Peyer's patch (tissue), 4 donors: ENCODE measurements at places on chromosomes 2 and 18. TPM values are rescaled to one million over a fixed set of nuclear protein-coding genes. Genes with fewer than 3 reads are reported as not detected.

GRCh38 chr18:70386582-70386981 lies 97.7 kb downstream of the SOCS6 start:
- DNase-seq, result no peak

DNA sequence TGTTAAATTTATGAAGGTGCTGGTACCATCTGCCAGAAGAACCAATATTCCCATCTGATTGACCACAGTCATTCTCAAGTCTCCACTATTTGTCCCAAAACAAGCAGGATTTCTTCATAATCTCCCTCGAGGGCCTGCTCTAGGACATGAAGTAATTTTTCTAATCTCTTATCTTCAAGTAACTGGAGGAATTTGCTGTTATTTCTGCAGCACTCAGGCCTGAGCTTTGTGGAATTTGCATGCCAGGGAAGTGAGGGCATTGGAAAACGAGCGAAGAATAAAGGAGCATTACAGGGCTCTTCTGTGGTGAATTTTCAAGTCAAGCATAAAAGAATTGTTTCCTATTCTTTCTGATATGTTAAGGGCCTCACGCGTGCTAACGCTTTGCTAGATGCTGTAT lies 161.2 kb upstream of the EPAS1 start:
- no peak for DNase-seq

GRCh38 chr2:149383340-149383739 lies 53.0 kb downstream of the LYPD6 start:
- no peak for DNase-seq

Gene GALNT5
- 7.8 TPM for total RNA-seq

GRCh38 chr18:54521846-54522245 lies 69.2 kb upstream of the DYNAP start:
- DNase-seq, result no peak

Gene ACVR1
- total RNA-seq, result 15.5 TPM

Gene GTF2A1L
- not detected for total RNA-seq

- DNase-seq, result no peak
Measured at GRCh38 chr2:1450915-1451314, 37.7 kb downstream of the TPO start.

Gene SKOR2
- total RNA-seq, result not detected

GRCh38 chr18:23226391-23226790 lies 91.1 kb downstream of the CABLES1 start:
- DNase-seq, result no peak

DNA sequence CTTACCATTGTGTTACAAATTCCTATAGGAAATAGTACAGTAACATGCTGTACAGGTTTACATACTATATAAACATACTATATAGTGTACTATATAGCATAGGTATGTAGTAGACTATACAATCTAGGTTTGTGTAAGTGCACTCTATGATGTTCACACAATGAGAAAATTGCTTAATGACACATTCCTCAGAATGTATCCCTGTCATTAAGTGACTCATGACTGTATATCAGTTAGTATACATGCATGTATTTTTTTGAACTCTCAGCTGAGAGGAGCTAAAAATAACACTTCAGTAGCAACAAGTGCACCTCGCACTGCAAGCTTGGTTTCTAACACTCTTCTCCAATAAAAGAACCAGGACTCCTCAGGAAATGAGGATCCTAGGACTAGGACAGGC lies 19.5 kb upstream of the ASXL3 start:
- DNase-seq, result no peak

DNA sequence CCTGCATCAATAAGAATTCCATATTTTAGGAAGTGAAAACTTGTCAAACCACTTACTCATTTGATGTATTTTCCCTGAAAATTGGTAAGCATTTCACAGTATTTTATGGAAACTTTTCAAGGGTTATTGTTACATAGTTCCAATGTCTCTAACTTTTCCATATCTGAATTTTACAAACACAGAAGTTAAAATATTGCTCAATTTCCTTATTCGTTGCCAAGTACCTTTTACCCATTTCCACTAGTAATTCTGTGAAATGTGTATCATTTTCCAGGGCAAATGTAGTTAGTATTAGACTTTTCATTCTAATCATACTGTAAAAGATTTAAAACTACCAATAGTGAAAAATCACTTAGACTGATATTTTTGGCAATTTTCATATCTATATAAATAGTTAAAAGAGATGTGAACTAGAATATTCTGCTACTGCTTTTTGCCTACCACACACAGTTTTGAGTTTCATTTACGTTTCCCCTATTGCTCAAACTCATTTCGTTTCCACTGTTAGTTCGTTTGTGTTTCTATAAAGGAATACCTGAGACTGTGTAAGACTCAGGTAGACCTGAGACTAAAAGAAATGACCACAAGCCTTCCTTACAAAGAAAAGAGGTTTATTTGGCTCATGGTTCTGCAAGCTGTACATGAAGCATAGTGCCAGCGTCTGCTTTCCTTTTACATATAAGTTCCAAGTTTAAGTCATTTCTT lies 86.3 kb downstream of the PMS1 start:
- DNase-seq, result no peak

- DNase-seq, result no peak
Measured at GRCh38 chr2:139992078-139992477, 1211.9 kb upstream of the NXPH2 start.

Gene SLC4A5
- total RNA-seq, result 7.1 TPM

DNA sequence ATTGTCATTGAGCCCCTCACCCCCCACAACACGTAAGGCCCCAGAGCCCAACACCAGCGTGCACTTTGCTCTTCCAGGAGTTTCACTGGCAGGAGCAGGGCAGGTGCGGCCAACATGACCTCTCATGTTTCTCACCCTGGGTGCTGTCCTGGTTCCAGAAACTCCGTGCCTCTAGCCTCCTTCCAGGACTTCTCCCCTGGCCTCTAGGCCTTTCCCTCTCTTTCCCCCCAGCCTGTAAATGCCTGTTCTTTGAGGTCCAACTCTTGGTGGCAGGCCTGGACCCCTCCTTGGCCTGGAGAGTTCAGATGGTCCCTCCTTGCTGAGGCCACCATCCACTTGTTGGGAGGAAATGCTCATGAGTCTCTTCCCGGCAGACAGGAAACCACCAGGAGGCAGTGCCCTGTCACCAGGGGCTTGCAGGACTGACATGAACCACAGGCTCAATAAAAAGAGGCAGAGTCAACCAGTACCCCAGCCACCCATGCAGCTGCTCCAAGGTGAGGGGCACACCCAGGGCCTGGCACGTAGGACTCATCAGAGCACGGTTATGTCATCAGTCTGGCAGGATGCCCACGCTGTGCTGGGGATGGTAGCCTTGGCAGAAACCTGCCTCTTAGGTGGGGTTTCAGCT lies 1.5 kb downstream of the MALL start:
- DNase-seq, result peak; percentile 93

Gene SCN7A
- 3.0 TPM for total RNA-seq
